ENCODE measurements at places on chromosomes 13 and 19.

DNA sequence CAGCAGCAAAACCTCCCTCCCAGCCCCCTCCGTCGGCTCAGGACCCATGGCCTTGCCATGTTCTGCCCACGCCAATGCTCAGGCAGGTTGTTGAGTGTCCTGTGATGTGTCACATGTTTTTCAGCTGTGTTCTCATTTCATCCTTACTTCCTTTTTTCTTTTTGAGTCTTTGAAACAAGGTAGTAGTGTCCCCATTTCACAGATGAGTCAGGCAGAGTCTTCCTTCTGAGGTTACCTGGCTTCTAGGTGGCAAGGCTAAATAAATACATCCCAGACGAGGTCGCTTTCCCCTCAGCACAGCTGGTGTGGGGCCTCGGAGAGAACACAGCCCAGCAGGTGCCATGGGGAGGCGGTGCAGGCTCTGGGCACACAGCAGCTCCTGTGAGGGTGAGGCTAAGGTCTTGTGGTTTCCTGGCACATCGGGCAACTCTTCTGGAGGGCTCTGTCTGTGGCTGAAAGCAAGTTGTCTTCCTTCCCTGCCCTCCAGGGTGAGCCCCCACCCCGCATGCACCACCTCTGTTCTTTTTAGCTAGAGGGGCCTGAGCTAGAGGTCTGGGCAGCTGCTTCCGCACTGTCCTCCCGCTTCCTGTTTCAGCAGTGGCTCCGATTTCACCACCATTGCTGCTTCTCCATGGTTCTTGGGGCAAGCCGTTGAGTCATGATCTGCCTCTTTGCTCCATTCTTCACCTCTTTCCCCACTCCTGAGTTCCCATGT, 15.1 kb downstream of the PRAM1 start:
- DNase-seq, result peak; percentile 67

DNA sequence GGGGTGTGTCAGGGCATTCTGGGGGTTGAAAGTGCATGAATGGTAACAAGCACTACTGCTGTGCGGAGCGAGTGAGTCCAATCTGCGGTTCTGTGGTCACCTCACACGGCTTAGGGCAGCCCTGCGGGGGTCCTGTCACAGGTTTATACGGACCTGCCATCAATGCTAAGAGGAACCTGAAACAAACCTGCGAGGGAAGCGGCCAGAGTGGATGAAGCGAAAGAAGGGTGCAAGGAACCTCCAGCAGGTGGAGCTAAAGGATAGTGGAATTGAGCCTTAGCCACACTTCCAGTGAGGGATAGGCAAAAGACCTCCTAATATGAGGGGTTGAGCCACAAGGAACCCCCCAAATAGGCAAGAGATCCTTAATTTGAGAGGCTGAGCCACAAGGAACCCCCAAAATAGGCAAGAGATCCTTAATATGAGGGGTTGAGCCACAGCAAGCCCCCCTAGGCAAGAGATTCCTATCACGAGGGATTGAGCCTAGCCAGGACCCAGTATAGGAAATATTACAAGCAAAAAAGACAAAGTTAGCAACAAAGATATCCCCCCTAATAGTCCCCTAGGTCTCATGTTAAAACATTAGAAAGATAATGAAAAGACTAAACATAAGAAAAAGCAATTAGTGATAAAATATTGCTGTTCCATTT, 6.3 kb upstream of the ZNF69 start:
- DNase-seq, result peak; percentile 73

DNA sequence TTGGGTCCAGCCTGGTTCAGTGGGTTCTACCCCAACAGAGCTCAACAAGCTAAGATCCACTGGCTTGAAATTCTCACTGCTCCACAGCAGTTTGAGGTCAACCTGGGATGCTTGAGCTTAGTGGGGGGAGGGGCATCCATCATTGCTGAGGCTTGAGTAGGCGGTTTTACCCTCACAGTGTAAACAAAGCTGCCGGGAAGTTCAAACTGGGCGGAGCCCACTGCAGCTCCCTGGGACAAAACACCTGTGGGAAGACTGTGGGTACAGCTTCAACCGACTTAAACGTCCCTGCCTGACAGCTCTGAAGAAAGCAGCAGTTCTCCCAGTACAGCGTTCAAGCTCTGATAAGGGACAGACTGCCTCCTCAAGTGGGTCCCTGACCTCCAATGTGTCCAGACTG, 1161.9 kb downstream of the UQCRFS1 start:
- no peak for DNase-seq

DNA sequence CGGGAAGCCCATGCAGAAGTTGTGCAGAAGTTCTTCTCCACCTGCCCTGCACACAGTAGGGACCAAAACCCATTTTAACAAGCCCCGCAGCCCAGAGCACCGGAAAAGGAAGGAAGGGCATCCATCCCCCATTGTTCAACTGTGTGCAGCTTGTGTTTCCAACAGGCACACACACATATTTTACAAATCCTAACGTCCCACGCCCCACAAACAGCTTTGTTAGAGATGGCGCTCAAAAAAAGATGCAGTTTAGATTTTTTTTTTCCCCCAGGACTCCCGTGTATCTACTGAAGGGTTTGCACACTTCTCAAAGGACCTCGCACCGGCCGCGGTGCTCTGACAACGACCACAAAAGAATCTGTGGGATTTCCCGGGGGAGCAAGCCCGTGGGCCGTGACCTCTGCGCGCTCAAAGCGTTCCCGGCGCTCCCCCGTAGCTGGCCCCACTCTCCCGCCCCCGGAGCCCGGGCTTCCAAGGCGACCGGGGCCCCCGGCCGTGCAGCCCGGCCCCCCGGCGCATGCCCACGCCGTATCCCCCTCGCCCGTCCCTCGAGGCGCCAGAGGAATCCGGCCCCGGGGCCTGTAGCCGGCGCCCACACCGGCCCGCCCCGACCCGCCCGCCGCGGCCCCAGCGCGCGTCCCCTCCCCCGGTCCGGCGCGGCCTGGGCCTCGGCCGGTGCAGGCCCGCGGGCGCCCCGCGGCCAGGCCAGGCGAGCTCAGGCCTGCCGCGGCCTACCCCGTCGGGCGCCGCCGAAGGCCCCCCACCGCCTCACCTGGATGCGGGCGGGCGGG, 523 bp downstream of the ELAVL1 start:
- DNase-seq, result no peak

DNA sequence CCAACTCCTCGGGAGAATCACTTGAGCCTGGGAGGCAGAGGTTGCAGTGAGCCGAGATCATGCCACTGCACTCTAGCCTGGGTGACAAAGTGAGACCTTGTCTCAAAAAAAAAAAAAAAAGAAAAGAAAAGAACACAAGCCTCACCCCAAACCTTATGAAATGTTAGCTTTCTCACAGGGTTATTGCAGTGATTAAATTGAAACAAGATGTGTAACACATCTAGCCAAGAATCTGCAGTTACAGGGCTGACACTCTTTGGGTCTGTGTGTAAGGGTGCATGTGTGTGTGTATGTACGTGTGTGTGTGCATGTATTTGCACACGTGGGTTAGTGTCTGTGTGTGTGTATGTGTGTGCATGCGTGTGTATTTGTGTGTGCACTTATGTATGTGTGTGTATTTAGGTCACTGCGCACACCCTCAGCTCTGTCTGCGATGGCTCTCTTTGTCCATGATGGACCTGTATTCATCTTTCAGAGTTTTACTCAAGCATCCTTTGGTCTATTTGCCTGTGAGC, 336.3 kb downstream of the UQCRFS1 start:
- no peak for DNase-seq

- DNase-seq, result no peak
Measured at GRCh38 chr19:24159707-24160106, 72.7 kb downstream of the ZNF254 start.

- DNase-seq, result no peak
Measured at GRCh38 chr13:42893214-42893671, 98.8 kb downstream of the EPSTI1 start.

DNA sequence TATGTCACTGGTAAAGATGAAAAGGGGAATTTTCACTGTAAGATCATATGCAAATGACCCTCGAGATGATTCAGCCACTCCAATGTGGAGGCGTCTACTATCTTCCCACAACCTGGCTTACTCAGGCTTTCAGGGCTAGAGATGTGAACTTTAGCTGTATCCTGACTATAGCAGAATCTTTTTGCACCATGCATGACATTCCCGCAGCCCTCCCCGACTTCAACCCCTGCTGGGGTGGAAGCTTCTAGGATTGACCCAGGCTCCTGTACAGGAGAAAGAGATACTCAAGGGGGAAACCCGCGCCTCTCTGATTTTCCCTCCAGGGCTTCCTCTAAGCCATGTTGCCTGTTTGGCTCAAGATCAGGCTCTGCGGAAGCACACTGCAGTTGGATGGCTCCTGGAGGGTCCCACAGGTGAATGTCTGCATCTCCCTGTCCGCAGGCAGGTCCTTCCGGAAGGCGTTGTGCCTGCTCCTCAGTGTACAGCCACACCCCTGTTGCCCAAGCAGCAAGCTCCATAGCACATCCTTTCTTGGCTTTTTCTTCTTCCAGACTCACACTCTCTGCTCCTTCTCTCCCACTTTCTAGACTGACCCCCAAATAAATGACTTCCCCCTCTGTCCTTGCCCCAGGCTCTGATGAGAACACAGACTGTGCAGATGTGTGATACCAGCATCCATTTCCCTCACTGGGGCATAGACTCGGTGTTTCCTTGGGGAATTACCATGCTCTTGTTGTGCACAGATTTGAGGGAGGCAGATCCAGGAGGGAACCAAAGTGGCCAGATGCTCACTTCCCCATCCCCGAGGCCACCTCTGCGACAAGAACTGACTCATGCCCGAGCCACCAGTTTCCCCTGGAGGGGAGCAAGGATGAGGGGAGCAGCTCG, 29.1 kb upstream of the POP4 start:
- DNase-seq, result no peak
